Activated CD8-positive, alpha-beta memory T cell treated with anti-CD3 and anti-CD28 coated beads, Interleukin-2, amount 10 ng/mL, durations not matched to agents 7 days and 5 days (primary cell): ENCODE measurements at places on chromosomes 1 and 21. TPM values are rescaled to one million over a fixed set of nuclear protein-coding genes. Genes with fewer than 3 reads are reported as not detected.

Gene OR2T29
- not detected for total RNA-seq

Gene TACSTD2
- not detected for total RNA-seq

Gene LAMC2
- not detected for total RNA-seq

Gene TCHH
- 0.14 TPM for total RNA-seq

Gene TAS1R3
- total RNA-seq = 0.82 TPM

Gene SELE
- not detected for total RNA-seq

Gene STIL
- total RNA-seq = 38.6 TPM

Gene PPOX
- 43.9 TPM for total RNA-seq

Gene ARHGEF11
- 6.1 TPM for total RNA-seq

Gene C1orf94
- total RNA-seq = not detected

Gene PCAT6
- total RNA-seq = 0.94 TPM

Gene OR2T27
- not detected for total RNA-seq

Gene GRIK1
- not detected for total RNA-seq

Gene NUDT4B
- 0.84 TPM for total RNA-seq

Gene PTPN22
- total RNA-seq = 112 TPM

Gene DNASE2B
- not detected for total RNA-seq

Gene VSIG8
- total RNA-seq = not detected

Gene ZNF669
- 8.2 TPM for total RNA-seq

Gene OR2M3
- not detected for total RNA-seq

Gene CFAP107
- total RNA-seq = not detected

Gene PLA2G4A
- total RNA-seq = 2.0 TPM

Gene PATJ
- 13.7 TPM for total RNA-seq

Gene PROK1
- not detected for total RNA-seq

Gene KCNH1
- total RNA-seq = not detected

Gene EIF2D
- total RNA-seq = 51.7 TPM

Gene CAPZA1
- total RNA-seq = 301 TPM

Gene BCL2L15
- total RNA-seq = 2.1 TPM

Gene CD1E
- not detected for total RNA-seq

Gene GNAT2
- total RNA-seq = not detected

Gene S100A9
- not detected for total RNA-seq

Gene KIRREL1
- total RNA-seq = not detected

Gene OR2L8
- not detected for total RNA-seq

Gene GJC2
- 1.1 TPM for total RNA-seq

Gene SERINC2
- total RNA-seq = not detected

Gene GPN2
- total RNA-seq = 32.9 TPM

Gene DNAJC16
- 14.9 TPM for total RNA-seq

Gene C8A
- not detected for total RNA-seq

Gene HES3
- not detected for total RNA-seq

Gene CPT2
- 11.5 TPM for total RNA-seq

Gene POU3F1
- total RNA-seq = 0.09 TPM

Gene PLPPR4
- total RNA-seq = not detected

Gene NTMT2
- not detected for total RNA-seq

Gene C1orf210
- not detected for total RNA-seq

Gene AGT
- not detected for total RNA-seq

Gene CD1C
- total RNA-seq = not detected

Gene C21orf58
- 48.4 TPM for total RNA-seq

Gene REN
- not detected for total RNA-seq

Gene SPRR5
- total RNA-seq = not detected

Gene ATP5IF1
- total RNA-seq = 175 TPM

Gene FCGR3B
- total RNA-seq = 0.37 TPM

Gene OR2T33
- total RNA-seq = not detected

Gene SYNC
- total RNA-seq = not detected

Gene GCSAML
- total RNA-seq = not detected

Gene AADACL4
- total RNA-seq = not detected

Gene ANKRD35
- total RNA-seq = 1.4 TPM

Gene CD1B
- not detected for total RNA-seq

Gene SRSF10
- 221 TPM for total RNA-seq

Gene STMN1
- 548 TPM for total RNA-seq
